Esophagus squamous epithelium (tissue), 5 donors: ENCODE measurements at places on chromosomes 12 and 14.

DNA sequence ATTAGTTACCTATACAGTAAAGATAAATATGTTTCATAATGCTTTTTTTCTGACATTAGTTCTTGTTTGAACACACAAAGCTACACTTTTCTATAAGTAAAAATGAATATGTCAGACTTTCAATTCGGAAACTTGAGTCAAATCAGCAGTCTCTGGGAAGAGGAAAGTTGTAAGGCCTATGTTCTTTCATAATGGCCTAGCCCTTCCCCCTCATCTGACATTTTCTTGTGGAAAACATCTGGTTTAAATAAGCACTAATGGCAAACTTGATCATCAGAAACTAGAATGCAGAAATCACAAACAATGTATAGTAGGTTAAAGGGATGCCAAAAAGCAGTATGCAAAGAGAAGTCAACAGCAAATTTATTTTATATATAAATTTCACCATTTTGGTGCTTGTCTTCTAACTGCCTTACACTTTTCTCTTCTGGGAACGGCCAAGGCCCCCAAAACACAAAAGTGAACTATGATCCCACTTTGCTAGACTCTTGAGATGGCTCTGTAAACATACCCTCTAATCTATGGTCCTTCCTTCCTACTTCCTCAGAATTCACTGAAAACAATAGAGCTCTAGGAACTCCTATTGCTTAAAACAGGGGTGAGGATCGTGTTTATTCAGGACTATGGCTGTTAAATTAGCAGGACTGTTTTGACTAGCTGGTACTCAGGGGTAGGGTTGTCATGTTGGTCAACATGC is 444.1 kb downstream of the RAD51B start:
- DNase-seq = no peak

- DNase-seq = no peak
Measured at GRCh38 chr12:124804011-124804621, 59.5 kb downstream of the SCARB1 start.

DNA sequence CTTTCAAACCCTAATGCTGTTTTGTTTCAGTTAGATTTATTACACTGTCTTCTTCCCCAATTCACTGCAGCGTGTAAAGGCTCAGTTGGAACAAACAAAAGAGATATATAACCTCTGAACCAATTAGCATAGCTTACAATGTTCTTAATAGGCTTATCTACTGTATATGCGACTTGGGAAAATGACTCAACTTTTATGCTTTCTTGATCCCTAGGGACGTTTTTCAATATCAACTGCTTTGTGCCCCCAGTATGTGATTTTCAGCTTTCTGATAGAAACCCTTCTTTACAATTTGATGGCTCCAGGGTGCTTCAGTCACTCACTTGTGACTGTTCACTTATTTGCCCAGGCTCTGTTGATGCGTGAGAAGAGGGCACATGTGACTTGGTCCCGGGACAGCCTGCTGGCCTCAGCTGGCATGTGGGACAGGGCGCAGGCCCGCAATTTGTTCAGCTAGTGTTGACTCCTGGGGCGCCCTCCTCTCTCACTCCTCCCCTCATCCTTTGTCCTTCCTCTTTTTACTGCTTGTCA is 107.1 kb downstream of the TMTC2 start:
- DNase-seq = no peak

GRCh38 chr12:112942572-112942971 is 4.3 kb downstream of the OAS3 start:
- DNase-seq = no peak

- no peak for DNase-seq
Measured at GRCh38 chr14:73312687-73313086, 75.4 kb downstream of the PAPLN start.

GRCh38 chr12:93415723-93416464 is 25.9 kb downstream of the UBE2N start:
- DNase-seq = no peak

DNA sequence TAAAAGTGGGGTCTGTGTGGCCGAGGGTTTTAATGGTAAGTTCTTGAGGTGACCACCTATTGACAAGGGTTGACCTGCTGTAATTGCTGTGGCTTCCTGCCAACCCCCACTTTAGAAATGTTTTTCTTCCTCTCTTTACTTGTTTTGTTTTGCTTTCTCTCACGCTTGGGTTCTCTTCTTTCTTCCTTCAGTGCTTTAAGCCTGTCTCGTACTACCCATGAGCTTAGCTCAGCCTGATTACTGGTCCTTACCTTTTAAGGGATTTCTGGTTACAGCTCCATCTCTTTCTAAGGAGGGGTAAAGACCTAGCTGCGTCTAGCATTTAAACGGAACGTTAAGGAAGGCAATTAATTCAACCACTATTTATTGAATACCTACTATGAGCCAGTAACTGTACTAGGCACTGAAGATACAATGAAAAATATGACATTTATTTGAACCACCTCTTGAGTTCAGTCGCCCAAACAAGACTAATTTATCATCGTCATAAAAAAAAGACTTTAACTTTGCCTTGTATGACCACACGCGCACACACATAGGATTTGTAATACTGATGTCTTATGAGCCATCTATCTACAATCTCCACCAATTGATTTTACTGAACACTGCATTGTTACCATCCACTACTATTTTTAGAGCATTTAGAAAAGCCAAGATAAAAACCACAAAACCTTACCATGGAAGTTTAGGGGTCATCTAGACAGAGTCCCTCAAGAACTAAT is 888 bp upstream of the PPP1R12A start:
- no peak for DNase-seq

GRCh38 chr12:3016191-3016590 is 57.0 kb downstream of the TEAD4 start:
- no peak for DNase-seq

- DNase-seq = no peak
Measured at GRCh38 chr14:32710731-32711680, 227.7 kb upstream of the NPAS3 start.

GRCh38 chr14:81533212-81533535 is 479 bp downstream of the SEL1L start:
- DNase-seq = no peak

DNA sequence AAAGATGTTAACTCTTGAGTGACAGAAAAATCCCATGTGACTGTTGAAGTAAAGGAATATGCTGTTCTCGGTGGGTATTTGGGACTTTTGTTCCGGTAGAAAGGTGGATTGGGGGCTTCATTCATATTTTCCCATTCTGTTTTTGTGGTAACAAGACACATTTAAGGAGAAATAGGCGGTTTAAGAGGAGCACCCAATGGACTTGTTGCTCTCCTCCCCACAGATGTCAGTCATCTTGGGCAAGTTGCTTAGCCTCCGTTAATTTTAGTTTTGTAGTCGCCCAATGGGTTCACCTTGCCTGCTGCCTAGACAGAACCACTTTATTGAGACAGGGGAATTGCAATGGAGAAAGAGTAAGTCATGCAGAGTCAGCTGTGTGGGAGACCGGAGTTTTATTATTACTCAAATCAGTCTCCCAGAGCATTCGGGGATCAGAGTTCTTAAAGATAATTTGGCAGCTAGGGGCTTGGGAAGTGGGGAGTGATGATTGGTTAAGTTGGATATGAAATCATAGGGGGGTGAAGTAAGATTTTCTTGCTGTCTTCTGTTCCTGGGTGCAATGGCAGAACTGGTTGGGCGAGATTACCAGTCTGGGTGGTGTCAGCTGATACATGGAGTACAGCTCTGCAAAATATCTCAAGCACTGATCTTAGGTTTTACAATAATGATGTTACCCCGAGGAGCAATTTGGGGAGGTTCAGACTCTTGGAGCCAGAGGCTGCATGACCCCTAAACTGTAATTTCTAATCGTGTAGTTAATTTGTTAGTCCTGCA is 50.3 kb downstream of the SLC38A1 start:
- DNase-seq = no peak

GRCh38 chr12:58414398-58414871 is 473.1 kb downstream of the ATP23 start:
- no peak for DNase-seq

DNA sequence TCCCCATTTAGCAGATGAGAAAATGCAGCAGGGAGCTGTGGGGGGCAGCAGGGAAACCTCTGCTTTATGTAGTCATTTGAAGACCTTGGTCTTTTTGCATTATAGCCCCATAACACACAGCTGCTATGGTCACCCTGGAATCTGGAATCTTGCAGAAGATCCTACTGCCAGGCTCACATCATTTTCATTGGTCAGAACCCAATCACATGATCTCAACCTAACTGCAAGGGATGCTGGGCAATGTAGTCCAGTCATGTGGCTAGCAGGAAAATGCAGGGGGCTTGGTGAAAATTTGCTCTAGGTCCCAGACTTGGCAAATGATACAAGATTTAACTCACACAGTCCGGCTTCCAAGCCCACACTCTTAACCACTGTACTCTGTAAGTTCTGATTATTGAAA is 1028.7 kb downstream of the AACS start:
- no peak for DNase-seq

- DNase-seq = no peak
Measured at GRCh38 chr12:71626768-71627167, 36.9 kb downstream of the ZFC3H1 start.

DNA sequence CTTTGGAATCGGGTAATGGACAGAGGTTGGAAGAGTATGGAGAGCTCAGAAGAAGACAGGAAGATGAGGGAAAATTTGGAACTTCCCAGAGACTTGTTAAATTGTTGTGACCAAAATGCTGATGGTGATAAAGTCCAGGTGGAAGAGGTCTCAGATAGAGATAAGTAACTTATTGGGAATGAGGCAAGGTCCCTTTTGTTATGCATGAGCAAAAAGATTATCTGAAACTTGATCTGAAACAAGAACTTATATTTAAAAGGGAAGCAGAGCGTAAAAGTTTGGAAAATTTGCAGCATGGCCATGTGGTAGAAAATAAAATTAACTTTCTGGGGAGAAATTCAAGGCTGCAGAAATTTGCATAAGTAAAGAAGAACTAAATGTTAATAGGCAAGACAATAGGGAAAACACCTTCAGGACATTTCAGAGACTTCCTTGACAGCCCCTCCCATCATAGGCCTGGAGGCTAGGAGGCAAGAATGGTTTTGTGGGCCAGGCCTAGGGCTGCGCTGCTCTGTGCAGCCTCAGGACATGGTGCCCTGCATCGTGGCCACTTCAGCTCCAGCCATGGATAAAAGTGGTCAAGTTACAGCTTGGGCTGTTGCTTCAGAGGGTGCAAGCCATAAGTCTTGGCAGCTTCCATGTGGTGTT is 425.7 kb upstream of the PRICKLE1 start:
- no peak for DNase-seq

DNA sequence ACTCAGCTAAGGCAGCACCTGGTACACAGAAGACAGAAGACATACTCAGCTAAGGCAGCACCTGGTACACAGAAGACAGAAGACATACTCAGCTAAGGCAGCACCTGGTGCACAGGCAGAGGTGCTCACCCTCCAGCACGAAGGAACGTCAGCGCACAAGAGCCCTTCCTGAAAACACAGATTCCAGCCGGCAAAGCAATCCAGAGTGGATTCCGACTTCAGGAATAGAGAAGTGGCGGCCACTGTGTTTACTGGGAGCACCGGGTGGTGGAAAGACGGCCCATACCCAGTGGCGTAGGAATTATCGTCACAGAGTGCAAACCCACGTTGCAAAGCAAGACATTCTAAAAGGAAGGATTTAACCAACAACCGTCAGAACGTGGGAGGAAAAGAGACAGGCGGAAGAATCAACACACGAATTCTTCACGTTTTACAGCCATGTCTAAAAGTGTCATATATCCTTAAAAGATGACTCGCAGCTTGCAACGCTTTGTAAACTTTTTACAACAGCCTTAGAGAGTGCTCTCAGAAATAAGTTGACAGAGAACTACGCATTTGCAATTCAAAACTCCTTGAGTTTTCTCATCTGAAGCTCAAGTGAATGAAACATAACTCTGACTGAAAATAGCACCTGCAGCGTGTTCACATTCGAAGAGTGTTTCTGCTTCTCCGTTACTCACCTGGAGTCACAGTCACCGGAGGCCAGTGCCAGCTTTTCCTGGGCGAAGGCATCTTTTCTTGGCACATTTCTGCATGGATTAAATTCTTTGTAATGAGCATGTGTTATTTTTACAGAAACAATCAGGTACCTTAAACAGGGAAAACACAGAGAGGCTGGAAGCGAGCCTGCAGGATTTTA is 55.8 kb upstream of the GALNT9 start:
- no peak for DNase-seq

GRCh38 chr12:20628226-20628787 is 66.8 kb upstream of the SLCO1C1 start:
- no peak for DNase-seq

DNA sequence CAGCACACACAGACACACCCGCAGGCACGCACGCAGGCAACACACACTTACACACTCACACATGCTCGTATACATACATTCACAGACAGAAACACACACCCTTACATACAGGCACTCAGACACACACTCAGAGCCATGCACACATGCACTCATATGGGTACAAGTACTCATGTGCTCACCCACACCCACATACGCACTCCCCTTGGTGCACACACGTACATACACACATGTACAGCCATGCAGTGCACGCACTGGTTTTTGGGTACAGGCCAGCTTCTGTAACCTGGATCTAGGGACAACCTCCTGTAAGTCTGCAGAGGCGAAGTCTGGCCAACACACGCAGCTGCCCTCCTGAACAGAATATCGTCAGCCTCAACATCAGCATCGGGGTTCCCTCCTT is 221.3 kb upstream of the RTL1 start:
- DNase-seq = no peak

- DNase-seq = no peak
Measured at GRCh38 chr14:68226523-68226922, 406.9 kb downstream of the RAD51B start.

DNA sequence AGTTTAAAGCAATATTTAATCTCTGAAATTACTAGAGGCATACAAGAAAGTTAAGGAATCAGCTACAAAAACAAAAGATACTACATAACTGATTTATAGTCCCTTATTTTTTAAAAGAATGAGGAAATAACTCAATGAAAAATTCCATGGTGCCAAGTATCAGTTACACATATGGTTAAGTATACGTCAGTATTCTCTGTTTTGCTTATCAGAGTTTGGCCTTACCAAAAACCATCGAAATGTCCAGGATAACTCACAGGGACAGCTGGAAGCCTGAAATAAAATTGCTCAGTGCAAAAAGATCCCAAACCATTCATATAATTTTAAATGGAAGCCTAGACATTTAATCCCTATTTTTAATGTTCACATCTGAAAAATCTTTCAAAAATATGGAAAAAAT is 3.6 kb downstream of the CFL2 start:
- DNase-seq = no peak

- no peak for DNase-seq
Measured at GRCh38 chr12:132523576-132524331, 33.8 kb downstream of the FBRSL1 start.

GRCh38 chr14:73494593-73494992 is 3.9 kb downstream of the RIOX1 start:
- no peak for DNase-seq
